ENCODE measurements at places on chromosomes 2 and 18.

- no peak for DNase-seq
Observed at GRCh38 chr2:69743847-69744264, 1.9 kb downstream of the ANXA4 start.

GRCh38 chr18:6949800-6950586 is 167.6 kb downstream of the LAMA1 start:
- DNase-seq = no peak

DNA sequence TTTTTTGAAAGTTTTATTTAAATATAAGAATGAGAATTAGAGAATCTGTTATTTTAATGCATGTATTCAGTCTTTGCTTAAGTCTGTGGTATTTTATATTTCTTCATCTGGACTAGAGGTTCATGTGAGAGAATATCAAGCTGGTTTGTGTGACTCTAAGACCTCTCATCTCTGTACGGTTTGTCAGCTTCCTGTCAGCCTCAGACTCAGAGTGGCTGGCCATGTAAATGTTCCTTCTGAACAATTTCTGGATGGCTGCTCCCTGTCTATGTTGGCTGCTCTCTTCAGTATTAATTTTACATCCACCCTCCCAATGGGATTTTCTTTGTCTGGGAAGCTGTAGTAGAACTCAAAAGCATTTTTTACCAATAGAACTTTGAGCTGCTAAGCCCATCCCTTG is 225.3 kb upstream of the THUMPD2 start:
- DNase-seq = no peak

GRCh38 chr2:226274143-226274542 is 525.5 kb downstream of the IRS1 start:
- DNase-seq = no peak

GRCh38 chr18:50313031-50313607 is 25.6 kb upstream of the CXXC1 start:
- no peak for DNase-seq

- DNase-seq = no peak
Observed at GRCh38 chr2:17272170-17272569, 246.1 kb downstream of the RAD51AP2 start.

- DNase-seq = no peak
Observed at GRCh38 chr18:49030138-49030537, 79.4 kb upstream of the SMAD7 start.

- DNase-seq = no peak
Observed at GRCh38 chr2:152454371-152454770, 119.4 kb downstream of the FMNL2 start.

DNA sequence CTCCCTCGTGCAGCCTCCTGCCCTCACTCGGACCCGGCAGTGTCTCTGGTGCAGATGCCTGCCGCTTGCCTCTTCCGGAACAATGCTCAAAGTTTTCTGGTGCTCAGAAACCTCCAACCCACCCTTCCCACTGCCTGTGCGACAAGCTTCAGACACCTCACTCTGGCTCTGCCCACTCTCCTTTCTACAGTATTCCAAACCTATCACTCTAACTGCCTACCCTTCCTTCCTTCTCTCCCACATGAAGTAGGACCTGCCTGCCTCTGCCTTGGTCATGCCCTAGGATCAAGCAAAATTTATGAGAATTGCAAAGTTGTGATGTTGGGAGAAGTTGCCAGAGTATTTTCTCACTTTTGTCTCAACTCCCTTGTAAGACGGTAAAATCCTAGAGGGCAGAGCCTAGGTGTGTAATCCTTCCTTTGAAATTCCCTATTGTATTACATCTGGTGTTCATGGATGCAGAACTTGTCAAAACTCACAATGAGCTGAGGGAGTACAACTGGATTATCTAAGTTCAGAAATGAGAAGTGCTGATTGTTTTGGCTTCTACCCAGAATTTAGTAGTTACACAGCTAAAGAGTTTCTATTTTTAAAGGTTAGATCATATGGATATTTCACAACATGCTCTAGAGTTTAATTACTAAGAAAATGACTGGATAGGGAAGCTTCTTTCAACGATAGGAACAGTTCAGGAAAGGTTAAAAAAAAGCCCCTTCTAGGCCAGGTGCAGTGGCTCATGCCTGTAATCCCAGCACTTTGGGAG is 7.2 kb downstream of the NPC1 start:
- peak; percentile 36 for DNase-seq

DNA sequence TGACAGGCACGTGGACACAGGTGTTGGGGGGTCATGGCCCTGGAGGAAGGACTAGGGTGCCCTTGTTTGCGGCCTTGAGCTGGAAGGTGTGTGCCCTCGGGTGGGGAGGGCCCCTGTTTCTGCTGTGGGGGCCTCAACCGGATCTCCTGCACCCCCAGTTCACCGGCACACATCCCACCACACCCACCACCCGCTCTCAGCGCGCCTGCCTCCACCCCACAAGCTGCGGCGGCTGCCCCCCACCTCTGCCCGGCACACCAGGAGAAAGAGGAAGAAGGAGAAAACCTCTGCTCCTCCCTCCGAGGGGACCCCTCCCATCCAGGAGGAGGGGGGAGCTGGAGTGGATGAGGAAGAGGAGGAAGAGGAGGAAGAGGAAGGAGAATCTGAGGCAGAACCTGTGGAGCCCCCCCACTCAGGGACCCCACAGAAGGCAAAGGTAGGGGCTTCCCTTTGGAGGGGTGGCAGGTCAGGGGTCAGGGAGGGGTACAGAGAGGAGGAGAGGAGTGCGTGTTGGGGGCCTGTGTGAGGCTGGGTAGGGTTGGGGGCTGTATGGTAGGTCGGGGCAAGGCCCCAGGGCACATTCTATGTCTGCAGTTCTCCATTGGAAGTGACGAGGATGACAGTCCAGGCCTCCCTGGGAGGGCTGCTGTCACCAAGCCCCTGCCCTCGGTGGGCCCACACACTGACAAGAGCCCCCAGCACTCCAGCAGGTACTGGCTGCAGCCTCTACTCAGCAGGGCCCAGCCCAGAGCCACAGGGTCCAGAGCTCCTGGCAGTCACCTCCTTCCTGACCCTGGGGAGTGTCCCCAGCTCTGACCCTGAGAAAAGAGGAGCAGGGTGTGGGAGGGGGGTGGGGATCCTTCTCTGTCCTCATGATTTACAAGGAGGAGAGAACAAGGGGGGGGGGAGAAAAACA is 1.8 kb downstream of the SLC4A3 start:
- DNase-seq = no peak

GRCh38 chr2:220469201-220469600 is 841.8 kb downstream of the SLC4A3 start:
- DNase-seq = peak; percentile 77

GRCh38 chr18:77046409-77046808 is 86.2 kb downstream of the MBP start:
- no peak for DNase-seq

GRCh38 chr2:240213476-240214421 is 73.3 kb upstream of the OTOS start:
- DNase-seq = no peak

- no peak for DNase-seq
Observed at GRCh38 chr2:153222231-153223165, 256.1 kb downstream of the RPRM start.

DNA sequence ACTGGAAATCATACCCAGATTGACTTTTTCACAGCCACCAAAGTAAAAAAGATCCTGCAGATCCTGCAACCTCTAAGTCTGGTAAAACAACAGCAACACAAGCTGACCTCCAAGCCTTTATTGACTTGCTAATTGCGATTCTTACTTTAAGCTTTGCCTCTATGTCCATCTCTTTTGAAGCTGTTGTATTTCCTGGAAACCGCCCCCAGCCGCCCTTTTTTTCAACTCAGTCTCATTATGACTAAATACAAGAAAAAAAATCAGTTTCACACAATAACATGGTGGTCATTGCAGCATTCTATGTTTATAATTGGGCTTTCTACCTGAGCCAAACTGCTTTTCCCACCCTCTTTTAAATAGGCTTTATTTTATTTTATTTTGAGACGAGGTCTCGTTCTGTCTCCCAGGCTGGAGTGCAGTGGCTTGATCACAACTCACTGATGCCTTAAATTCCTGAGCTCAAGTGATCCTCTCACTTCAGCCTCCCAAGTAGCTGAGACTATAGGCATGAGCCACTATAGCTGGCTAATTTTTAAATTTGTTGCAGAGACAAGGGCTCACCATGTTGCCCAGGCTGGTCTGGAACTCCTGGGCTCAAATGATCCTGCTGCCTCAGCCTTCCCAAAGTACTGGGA is 76.2 kb downstream of the MOGAT1 start:
- DNase-seq = no peak

All from fibroblast of gingiva (primary cell).